NCI-H226 (cell line): ENCODE measurements at places on chromosomes 16 and 17.

DNA sequence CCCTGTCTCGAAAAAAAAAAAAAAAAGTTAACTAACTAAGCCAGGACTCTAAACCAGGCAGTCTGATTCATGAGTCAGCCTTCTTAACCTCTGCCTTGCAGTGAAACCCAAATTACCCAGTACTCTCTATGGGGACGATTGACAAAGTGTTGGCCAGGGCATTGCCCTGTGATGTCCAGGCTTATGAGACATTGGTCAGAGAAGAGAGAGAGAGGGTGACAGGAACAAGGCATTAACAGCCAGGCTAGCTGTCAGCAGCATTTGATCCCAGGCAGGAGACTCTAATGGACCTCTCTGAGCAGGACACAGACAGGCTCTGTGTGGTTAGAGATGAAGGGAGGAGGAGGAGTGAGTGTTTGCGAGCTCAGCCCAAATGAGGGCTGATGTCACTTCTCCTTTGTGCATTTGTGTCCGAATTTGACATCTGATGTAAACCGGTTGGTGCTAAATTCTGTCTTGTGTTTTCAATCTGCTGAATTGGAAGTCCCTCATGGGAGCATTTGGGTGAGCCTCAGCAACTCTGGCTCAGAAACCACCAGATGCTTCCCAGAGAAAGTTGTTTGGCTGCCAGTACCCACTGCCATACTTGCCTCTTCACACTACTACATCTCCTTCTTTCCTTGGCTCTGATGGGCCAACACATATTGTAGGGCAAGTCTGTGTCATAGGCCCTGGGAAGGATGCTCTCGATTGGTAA lies 4.3 kb upstream of the MYL4 start:
- DNase-seq = no peak

GRCh38 chr17:20043021-20043420 lies 33.9 kb downstream of the SPECC1 start:
- no peak for DNase-seq

DNA sequence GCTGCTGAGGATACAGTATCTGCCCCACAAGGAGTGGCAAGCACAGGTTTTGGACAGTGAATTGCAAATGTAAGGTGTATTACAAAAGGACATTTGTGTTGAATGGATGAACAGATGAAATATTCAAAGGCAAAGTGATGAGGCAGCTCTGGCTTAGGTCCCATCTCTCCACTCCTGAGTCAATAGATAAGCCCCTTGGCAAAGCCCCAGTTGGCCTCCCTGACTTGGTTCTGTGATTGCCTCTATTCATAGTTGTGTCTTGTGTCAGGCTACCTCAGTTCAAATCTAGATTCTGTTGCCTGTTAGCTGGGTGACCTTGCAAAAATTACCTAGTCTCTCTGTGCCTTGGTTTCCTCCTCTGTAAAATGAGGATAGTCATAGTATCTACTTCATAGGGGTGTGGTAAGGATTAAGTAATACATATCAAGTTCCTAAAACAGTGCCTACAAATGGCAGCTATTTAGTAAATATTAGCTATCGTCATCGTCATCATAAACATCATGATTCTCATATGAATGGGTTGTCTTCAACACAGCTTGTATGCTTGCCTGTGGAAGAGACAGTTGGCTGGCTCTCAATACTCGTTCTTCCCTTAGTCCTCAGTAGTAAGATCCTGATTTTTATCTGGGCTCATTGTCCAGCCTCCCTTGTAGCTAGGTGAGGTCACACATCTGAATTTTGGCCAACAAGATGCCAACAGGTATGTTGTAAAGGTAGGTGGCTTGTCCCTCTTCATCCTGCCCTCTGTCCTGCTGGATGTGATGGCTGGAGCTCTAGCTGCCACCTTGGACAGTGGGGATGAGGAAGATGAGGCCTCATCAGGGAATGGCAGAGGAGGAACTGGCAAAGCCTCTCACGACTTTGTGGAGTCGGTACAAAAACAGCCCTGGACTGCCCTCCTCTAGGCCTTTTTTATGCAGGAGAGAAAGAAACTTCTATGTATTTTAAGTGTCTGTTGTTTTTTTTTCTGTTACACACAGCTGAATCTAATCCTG lies 2.1 kb upstream of the MFAP4 start:
- peak; percentile 41 for DNase-seq

DNA sequence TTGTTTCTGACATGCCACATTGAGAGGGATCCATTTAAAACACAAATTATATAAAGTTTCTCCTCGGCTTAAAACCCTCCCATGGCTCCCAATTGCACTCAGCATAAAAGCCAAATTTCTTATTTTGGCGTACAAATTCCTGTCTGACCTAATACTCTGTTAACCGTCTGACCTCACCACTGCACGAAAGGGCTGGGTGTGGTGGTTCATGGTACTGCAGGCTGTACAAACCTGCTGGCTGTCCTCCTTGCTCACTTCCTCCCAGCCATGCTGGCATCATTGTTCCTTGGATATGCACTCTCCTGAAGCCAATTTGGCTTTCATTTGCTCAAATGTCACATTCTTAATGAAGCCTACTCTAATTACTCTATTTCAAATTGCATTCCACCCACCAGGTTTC lies 301.6 kb upstream of the C16orf82 start:
- no peak for DNase-seq

- DNase-seq = no peak
Observed at GRCh38 chr16:81779536-81780320, 637 bp downstream of the PLCG2 start.

- no peak for DNase-seq
Observed at GRCh38 chr16:66247516-66248481, 118.7 kb upstream of the CDH5 start.

DNA sequence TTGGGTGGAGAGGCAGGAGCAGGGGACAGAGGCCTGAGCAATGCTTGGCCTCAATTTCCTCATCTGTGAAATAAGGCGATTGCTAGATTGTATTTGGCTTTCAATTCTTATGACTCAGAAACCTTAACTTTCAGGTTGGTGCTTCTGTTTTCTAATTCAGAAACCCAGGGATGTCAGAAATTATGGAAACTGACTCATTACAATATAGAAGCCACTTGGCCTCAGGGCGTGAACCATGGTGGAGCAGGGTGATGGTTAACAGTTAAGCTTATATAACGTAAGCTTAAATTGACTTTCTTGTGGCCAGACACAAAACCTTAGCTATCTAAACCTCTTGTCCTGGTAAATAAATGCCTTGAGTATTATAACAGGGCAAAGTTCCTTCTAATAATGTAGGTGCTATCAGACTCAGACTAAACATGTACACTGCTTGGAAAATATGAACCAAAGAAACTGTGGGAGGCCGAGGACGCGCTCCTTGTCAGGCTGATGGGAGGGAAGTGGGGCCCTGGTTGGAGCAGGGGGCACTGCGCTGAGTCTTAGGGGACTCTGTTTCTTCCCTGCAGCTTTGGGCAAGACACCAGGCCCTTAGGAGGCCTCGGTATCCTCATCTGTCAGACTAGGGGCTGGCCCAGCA lies 17.1 kb upstream of the SREBF1 start:
- DNase-seq = no peak

DNA sequence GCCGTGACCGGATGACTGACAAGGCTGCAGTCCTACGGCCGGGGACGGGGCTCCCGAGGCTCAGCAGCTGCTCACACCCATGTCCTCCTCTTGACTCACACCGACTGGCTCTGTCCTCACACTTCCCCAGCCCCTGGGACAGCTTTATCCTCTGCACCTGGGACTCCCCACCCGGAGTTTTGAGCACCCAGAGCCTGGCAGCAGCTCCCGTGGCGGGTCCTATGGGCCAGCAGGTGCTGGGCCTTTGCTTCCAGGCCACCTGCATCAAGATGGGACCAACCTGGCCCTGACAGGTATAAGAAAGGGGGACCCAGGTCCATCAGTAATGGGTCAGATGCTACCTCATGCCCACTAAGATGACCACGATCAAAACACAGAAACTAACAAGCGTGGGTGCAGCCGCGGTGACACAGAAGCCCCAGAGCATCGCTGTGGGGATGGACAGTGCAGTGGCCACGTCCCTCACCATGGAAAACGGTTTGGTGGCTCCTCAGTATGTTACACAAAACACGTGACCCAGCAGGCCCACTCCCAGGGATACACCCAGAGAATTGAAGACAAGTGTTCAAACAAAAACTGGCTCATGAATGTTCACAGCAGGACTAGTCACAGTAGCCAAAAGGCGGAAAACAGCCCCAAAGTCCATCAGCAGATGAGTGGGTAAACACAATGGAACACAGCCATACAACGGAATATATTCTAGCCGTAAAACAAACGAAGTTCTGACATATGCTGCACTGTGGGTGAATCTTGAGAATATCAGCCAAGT lies 3.3 kb upstream of the NOTUM start:
- no peak for DNase-seq

DNA sequence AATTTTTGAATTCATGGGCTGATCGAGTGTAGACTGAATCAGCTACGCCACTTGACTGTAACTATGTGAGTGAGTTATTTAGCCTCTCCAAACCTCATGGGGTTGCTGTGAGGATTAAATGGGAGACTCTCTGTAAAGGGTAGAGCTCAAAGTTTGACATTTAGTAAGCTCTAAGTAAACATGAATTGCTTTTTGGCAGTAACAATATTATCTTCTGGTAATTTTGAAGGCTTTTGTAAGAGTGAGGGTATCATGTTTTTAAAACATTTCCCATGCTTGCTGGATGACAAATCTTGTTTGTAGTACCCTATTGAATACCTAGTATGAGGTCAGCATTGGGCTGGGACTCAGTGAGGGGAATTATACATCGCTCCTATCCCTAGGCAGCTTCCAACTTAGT lies 35.3 kb downstream of the MRTFB start:
- DNase-seq = no peak

- no peak for DNase-seq
Observed at GRCh38 chr17:60393840-60394723, 2.1 kb upstream of the USP32 start.

GRCh38 chr17:44844390-44844830 lies 3.3 kb upstream of the HIGD1B start:
- no peak for DNase-seq
